ENCODE measurements at places on chromosomes 5 and 9.

- DNase-seq: no peak
Measured at GRCh38 chr5:159908591-159908940, 7.7 kb upstream of the ADRA1B start.

GRCh38 chr9:131464354-131465000 is 38.2 kb upstream of the POMT1 start:
- DNase-seq: no peak

- no peak for DNase-seq
Measured at GRCh38 chr5:135710045-135710675, 124.3 kb upstream of the SLC25A48 start.

DNA sequence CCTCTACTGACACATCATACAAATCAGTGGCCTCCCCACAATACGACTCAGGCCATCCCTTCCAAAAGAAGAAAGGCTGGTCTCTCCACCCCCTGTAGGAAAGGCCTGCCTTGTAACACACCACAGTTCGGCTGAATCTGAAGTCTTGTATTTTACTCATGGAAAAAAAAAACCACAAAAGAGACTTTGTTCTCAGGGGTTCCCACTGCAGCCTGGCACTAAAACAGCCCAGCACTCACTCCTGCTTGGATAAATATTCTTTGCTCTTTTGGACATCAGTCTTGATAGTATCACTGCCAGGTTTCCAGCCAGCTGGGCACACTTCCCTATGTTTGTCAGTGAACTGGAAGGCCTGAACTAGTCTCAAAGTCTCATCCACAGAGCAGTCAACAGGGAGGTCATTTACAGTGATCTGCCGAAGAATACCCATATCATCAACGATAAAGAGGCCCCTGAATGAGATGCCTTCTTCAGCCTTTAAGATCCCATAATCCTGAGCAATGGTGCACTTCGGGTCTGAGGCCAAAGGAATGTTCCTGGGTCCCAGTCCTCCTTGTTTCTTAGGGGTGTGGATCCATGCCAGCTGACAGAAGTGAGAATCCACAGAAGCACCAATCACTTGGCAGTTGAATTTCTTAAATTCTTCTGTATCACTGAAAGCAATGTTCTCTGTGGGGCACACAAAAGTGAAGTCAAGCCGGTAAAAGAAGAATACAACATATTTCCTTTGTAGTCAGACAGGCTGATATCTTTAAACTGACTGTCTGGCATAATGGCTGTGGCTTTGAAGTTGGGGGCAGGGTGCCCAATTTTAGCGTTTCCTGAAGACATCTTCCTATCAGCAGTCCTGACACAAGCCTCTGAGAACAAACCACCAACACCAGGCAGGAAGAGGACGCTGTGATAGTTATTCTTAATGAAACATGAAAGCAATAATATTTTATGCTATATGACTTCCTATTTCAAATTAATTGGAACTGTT is 198.1 kb downstream of the LURAP1L start:
- DNase-seq: no peak

DNA sequence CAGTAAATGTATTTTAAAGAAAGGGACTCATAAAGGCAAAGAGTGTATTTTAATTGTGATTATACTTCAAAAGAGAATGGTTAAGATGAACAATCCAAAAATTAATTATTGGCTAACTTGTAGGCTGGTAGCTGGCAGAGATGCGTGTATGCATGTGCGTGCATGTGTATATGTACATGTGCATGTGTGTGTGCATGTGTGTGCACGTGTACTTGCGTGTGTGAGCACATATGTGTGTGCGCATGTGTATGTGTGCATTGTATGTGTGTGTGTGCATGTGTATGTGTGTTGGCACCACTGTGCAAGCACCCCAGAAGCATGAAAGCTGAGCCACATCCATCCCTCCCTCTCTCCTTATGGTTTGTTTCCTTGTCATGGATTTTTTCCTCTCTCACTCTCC is 83.0 kb upstream of the SLC1A3 start:
- no peak for DNase-seq

DNA sequence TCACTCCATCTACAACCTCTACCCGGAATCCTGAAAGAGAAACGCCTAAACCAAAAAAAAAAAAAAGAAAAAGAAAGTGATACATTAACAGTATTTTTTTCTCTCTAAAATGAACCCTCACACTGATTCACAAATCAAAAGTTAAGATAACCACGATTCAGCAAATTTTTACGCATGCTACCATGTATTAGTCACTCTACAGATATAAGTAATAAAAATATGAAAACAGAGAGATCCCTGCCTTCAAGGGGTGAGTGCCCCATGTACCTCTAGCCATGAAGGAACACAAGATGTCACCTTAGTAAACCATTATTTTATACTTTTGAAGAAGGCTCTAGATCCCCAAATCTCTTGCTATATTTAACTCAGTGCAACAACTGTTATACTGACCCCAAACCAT is 33.4 kb downstream of the CEMIP2 start:
- no peak for DNase-seq

DNA sequence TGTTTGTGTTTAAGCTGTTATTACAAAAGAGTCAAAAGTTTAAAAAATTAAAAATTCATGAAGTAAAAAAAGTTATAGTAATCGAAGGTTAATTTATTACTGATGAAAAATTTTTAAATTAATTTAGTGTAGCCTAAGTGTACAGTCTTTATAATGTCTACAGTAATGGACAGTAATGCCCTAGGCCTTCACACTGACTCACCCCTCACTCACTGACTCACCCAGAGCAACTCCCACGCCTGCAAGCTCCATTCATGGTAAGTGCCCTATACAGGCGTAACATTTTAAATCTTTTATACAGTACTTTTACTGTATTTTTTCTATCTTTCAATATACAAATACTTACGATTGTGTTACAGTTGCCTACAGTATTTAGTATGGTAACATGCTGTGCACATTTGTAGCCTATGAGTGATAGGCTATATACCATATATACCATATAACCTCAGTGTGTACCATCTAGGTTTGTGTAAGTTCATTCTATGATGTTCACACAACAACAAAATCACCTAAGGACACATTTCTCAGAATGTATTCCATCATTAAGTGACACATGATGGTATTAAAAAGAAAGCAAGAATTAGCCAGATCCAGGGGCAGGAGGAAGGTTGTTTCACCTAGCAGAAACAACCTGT is 40.1 kb downstream of the DCAF10 start:
- DNase-seq: no peak

DNA sequence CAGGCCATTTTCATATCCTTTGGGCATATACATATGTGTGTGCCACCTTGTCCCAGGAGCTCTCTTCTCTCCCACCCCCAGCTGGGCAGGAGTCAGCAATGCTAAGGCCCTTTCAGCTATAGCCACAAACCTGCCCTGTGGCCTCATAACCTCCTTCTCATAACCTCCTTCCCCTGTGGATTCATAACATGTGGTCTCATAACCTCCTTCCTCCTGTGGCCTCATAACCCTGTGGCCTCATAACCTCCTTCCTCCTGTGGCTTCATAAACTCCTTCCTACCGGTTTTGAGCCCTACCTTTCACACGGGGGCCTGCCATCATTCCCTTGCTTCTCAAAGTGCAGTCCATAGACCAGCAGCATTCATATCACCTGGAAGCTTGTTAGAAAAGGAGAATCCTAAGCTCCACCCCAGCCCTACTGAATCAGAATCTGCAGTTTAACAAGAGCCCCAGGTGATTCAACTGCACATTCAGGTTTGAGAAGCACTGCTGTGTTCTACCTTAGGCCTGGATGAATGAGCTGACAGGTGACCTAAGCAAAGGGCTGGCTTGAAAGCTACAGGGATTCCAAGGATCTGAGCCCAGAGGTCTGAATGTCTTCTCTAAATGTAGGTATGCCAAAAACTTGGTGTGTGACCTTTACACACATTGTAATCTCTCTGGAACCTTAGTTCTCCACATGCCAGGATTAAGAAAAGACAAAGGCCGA is 41.9 kb upstream of the PLPP6 start:
- DNase-seq: no peak

DNA sequence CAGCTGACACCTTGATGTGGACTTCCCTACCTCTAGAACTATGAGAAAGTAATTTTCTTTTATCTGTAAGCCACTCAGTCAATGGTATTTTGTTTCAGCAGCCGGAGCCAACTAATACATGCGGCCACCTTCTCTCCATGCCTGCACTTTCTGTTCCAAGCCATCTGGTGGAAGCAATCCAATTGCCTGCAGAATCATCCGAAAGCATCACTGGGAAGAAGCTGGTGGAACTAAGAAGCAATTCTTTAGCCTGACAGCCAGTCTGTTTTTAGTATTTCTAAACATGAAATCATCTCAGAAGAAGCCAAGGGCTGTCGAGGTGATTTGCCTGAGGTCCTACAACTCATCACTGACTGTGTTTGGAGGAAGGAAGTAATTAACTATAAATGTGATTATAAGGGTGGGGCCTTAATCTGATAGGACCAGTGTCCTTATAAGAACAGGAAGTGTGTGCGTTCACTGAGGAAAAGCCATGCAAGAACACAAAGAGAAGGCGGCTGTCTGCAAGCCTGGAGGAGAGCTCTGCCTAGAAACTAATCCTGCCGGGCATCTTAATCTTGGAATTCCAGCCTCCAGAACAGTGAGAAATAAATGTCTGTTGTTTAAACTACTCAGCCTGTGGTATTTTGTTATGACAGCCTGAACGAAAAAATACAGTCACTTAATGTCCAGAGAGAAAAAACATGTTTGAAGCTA is 49.1 kb downstream of the NXNL2 start:
- DNase-seq: no peak

DNA sequence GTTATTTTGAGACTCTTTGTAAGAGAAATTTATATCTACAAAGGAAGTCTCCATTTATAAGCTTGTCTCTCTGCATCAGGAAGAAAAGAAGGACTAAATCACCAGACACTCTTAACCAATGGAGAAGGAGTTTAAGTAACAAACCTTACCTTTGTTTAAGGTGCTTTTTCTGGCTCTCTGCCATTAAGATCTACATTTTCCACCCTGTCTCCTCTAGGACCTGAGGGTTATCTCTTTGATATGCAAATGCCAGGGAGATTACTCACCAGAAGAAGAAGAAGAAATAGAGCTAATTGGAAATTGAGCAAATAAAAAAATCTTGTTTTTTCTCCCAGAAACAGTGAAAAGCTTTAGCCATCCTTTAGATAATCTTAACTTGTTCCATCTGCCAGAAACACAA is 60.9 kb downstream of the CDKN2A start:
- DNase-seq: no peak

DNA sequence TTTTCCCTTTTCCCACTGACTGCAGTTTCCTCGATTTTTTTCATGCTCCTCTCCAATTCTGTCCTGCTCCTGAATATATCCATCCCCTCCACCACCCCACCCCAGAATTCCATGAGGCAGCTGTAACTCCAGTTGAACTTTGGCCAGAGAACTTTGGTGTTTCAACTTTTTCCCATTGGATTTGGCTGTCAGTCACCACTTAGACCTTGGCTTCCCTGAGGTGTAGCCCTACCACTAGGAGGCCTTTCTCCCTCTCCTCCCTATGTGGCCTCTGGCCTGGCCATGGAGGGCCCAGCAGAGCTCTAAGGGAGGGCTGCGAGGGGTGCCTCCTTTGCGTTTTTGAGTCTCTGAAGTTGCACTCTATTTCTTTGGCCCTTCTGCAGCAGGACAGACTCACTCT is 261.3 kb downstream of the PIK3R1 start:
- DNase-seq: no peak

DNA sequence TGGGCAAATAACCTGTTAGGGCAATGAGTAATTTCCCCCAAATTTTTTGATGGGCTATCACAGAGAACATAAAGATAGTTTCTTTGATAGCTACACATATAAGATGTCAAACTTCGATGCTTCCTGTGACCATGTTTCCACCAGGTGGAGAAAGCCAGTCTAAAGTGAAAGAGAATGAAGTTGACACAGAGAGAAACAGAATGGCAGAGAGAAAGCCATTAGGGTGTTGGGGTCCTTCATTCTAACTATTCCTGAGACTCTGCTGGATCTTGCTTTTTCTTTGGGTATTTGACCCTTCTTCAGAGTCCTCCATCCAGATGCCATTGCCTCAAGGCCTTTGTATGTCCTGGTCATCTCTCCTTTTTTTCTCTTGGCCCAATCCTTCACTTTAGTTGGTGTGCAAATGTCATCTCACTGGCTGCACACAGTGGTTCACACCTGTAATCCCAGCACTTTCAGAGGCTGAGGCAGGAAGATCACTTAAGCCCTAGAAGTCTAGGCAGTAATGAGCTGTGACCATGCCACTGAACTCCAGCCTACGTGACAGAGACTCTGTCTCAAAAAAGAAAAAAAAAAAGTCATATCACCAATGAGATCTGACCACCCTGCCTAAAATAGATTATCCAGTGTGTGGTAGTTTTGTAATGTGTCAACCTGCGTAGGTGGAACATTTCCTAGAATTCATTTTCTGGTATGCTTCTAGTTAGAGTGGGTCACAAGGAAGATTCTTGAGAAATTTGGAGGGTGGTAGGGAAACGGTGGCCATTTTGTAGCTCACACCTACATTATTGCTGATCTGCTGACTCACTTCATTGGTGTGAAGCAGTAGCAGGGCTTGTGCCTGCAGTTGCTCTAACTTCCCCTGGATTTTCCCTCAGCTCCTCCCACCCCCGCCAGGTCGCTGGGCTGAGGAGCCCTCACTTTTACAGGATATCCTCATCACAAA is 20.8 kb upstream of the KIF2A start:
- no peak for DNase-seq

GRCh38 chr9:18296702-18297055 is 177.3 kb upstream of the ADAMTSL1 start:
- no peak for DNase-seq

DNA sequence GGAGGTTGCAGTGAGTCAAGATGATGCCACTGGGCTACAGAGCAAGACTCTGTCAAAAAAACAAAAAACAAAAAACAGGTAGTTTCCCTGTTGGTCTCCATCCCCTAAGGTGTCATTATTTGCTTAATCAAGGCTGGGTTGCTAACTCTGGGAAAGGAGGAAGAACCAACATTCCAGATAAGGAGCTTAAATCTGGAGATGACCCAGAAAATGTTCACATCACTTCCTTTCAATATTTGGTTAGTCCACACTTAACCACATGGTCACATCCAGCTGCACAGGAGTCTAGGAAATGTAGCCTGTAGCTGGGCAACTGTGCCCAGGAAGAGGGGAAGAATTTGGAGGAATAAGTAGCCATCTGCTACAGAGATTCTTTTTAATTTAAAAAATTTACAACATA is 25.9 kb upstream of the MEGF9 start:
- no peak for DNase-seq

DNA sequence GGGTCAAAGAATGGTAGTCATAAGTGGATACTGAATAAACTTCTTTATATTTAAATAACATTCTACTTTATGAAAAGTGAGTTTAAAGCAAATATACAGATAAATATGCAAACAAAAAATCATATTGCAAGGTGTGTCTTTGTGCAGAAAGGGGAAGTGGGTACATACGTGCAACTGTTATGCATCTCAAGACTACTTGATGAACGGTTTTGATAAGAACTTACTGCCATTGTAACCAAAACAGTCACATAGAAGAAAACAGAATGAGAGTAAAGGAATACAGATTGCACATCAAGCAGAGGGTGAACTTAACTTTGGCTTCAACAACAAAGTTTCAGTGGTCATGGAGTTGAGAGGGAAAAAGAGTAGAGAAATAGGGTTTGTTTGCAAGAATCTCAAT is 9.9 kb downstream of the CAMK4 start:
- DNase-seq: no peak

- DNase-seq: no peak
Measured at GRCh38 chr5:171317230-171317629, 8.2 kb downstream of the TLX3 start.
